ENCODE measurements at places on chromosomes 5 and 9.

DNA sequence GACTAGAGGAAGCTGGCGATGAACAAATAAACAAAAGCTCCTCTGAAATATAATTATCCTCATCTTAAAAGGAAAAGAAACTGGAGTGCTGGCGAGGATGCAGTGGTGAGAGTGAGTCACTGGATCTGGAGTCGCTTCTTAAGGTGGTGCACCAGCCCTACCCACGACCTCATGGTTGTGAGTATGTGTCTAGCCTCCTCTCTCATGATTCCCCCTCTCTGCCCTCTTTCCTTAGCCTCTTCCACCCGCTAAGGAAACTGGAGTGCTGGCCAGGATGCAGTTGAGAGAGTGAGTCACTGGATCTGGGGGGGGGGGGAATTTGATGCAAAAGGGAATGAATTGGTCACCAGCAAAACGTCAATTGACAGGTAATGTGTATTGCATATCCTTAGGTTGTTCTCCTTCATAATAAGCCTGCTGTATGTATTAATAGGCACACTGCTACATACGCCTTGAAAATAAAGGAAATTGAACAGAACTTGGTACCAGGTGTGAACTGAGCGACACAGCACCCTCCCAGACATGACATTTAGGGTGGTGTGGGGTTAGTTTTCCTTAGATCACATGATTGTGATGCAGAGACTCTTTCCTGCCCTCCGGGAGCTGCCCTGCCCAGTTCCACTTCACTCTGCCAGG, 36.3 kb upstream of the EBF1 start:
- no peak for DNase-seq

DNA sequence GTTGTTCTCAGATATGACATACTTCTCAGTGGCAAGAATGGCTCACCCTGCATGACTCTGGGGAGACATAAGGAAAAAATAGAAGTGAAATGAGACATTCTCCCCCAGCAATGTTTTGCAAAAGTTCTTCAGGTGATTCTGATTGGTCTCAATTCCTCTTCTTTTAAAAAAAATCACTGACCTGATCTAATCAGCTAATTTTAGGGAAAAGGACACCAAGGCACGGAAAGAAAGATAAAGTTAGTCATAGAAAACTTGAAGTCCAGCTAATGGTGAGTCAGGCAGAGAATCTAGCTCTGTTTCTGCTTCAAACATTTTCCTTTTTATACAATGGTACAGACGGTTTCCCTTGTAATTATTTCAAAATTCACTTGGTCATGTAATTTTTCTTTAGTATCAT, 1018.9 kb upstream of the ARRDC3 start:
- DNase-seq: no peak

GRCh38 chr5:83493644-83494043, 22.1 kb downstream of the VCAN start:
- no peak for DNase-seq

GRCh38 chr5:171483551-171484135, 64.2 kb downstream of the FGF18 start:
- DNase-seq: peak; percentile 93

- DNase-seq: no peak
Measured at GRCh38 chr5:173733021-173733420, 116.6 kb upstream of the BOD1 start.

DNA sequence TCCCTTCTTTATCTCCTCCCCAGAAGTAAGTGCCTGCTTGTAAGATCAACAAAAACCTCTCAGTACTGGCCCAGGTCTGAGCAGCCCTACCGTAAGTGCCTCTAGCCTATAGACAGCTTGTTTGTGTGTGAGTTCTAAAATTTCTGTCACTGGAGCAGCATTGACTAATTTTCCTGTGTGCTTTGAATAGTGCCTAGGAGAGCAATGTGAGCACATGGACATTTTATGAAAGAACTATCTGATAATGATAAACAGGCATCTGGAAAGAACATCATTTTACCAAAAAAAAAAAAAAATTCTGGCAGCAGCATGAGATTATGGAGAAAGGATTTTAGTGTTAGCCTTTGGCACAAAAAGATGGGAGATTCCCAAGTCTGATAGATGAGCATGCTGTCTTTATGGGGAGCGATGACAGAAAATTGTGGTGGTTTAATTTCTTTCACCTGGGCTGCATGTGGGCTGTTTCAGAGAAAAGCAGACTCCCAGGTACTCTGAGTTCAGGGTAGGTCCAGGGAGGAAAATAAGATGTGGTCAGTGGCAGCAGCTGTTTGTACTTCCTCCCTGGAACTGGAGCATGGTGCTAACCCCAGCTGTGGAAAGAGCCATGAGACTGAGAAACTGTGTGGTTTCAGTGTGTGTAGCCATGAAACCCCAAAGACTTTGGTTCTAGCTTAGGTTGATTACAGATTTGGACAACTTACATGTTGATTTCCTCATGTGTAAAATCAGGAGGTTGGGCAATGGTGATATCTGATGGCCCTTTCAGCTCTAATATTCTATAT, 419.9 kb downstream of the NTRK2 start:
- no peak for DNase-seq

- no peak for DNase-seq
Measured at GRCh38 chr9:89955144-89955543, 350.3 kb downstream of the GADD45G start.

DNA sequence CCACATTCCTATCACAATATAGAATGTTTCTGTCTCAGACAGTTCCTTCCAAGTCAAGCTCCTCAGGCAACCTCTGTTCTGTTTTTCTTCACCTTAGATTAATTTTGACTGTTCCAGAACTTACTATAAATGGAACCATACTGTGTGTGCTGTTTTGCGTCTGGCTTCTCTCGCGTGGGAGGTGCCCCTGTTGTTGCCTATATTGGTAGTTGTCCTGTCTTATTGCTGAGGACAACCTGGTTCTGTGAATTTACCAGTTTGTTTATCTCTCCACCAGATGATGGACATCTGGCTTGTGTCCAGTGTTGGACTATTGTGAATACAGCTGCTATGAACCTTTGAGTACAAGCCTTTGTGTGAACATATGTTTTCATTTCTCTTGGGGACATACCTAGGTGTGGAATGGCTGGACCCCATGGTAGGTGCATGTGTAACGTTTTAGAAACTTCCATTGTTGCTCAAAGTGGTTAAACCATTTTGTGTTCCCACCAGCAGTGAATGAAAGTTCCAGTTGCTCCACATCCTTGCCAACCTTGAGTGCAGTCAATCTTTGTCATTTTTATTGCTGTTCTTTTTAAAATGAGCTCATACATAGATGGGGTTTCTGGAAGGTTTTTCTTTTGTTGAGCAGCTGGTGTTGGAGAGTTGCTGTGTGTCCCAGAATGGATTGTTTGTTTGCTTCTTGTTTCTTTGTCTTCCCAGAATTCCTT, 18.1 kb downstream of the HMCN2 start:
- DNase-seq: no peak

GRCh38 chr9:127569886-127570401, 42.1 kb upstream of the STXBP1 start:
- DNase-seq: no peak

GRCh38 chr5:61625681-61626621, 293.9 kb downstream of the ZSWIM6 start:
- peak; percentile 88 for DNase-seq

GRCh38 chr9:134986957-134987356, 69.2 kb upstream of the FCN1 start:
- DNase-seq: no peak

DNA sequence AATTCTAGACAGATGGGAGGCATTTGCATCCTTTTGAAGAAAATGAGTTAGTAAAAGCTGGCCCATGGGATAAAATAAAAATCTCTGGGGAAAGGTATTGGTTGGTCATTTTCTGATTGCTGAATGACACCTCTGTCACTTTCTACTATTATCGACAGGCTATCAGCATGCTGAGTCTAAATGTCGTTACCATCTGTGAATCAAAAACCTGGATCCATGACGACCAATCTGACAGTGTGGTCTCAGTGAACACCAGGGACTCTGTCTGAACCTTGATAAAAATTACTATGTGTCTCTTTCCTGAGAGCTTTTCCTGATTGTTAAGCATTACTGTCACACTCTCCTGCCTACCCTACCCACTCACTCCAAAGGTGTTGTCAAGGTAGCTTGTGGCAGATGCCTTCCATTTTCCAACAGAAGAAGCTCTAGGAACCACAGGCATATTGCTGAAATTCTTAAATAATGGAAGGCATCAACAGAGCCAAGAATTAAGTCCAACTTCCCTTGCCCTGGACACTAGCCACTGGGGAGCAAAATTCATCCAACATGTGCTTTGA, 12.6 kb upstream of the ASTN2 start:
- no peak for DNase-seq

- DNase-seq: no peak
Measured at GRCh38 chr9:134605966-134606357, 35.6 kb upstream of the COL5A1 start.

DNA sequence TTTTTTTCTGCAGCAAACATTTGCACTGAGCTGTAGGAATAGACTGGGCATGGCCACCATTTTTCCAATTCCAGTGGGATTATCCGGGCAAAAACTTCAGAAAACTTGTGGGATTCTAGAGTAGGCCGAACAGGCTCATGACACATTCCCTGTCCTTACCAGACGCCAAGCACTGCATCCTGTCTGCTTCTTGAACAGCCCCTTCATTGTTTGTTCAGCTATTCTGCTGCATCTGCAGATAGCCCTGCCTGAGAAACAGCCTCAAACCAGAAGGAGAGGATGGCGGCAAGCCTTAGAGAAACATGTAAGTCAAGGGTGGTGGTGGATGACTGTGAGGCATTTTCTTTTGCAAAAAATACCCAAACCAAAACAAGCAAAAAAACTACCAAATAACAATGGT, 111.8 kb upstream of the NTRK2 start:
- no peak for DNase-seq

- no peak for DNase-seq
Measured at GRCh38 chr9:125983681-125984080, 236.5 kb downstream of the PBX3 start.

GRCh38 chr5:73273379-73274050, 100.5 kb downstream of the TMEM174 start:
- DNase-seq: no peak

DNA sequence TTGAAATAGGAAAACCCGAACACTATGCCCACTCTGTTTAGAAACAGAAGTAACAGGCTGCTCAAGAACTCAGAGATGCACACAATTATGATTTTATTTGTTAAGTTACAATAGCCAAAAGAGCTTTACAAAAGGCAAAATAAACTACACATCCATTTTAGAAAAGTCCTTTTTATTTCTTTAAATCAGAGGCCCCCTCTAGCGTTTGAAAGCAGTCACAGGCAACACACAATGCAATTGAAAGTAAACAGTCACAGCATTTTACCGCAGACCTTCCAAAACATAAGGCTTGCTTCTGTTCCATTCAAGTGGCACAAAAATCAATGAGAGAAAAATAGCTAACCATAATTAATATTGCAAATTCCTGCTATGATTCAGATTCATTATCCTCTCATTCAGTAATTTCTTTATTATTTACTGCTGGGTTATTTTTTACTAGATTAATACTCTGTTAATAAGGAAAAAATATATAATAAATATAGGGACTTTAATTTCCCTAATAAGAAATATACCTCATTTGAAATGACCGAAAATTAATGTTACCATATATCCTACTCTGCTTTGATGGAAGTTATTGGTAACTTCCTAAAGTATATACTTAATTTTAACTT, 78.3 kb downstream of the CEP120 start:
- DNase-seq: no peak

DNA sequence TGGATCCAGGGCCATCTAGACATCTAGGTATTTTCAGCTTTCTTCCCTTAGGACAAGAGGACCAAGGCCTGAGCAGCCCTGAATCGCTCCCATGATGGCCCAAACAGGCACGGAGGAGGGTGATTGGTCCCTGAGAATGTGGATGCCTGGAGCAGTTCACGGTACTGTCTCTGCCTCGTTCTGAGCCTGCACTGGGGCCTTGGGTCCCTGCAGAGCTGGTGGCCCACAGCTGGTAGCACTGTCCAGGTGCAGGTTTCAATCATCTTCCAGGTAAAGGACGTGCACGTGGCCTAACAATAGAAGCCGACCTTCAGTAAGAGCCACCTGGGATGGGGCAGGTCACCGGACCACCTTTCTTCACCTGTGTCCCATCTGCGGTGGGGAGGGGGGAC, 19.4 kb upstream of the FCN1 start:
- DNase-seq: peak; percentile 21

- DNase-seq: peak; percentile 54
Measured at GRCh38 chr9:108182950-108183381, 672.8 kb downstream of the ACTL7B start.

GRCh38 chr9:8555762-8556500, 756.4 kb upstream of the DMAC1 start:
- no peak for DNase-seq

DNA sequence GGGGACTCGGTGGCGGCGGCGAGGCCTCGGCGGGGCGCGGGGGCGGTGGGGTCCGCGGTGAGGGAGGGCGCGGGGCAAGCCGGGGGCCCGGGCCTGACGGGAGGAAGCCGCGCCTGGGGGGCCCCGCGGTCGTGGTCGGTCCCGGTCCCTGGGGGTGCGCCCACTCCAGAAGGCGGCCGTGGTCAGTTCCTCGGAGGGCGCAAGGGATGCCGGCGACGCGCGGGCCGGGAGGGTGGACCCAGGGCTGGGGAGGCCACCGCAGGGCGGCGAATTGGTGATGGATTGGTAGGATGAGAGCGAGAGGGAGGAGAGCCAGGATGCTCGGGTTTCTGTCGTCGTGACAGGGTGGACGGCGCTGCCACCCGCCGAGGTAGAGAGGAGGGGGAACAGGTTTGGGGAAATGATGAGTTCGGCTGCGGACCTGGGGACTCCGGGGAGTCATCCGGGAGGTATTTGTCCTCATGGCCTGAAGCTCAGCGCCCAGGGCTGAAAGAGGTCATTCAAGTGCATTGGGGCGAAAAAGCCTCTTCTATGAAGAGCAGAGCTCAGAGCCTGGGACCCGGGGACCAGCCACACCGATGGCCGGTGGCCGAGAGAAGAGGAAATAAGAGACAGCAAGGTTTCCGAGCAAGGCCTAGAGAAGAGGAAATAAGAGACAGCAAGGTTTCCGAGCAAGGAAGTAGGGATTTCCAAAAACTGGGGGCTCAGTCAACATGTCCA, 557 bp downstream of the GNG10 start:
- peak; percentile 86 for DNase-seq

DNA sequence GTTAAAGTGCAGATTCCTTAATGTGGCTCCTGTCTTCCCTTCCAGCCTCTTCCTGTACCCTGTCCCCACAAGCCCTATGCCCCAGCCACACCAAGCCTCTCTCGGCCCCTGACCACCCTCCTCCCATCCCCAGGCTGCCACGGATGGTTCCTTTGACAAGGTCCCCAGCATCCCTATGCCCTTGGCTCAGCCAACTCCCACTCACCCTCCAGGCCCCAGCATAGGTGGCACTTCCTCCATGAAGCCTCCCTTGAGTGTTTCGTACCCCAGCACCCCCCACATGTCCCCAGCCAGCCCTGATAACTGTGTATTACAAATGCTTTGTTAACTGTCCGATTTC, 115.5 kb upstream of the TBC1D2 start:
- DNase-seq: no peak

DNA sequence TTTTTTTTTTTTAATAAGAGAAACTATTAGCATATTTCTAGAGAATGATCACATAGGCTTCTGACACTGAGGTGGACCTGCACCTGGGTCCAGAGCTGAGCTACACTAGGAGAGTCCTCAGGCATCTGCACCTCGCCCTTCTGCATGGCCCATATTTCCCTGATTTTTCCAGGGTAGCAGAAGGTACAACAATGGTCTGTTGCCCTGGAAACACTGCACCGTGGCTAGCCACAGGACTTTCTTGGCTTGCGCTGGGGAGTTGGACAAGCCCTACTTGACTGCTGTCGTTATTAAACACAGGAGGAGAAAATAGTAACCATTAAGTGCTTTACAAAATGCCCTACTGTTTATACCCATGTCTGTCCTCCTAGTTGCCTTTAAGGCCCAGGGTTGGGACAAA, 615.7 kb upstream of the MEF2C start:
- DNase-seq: no peak

- no peak for DNase-seq
Measured at GRCh38 chr9:8371686-8372085, 572.1 kb upstream of the DMAC1 start.
